ENCODE measurements at places on chromosomes 1 and 21.

DNA sequence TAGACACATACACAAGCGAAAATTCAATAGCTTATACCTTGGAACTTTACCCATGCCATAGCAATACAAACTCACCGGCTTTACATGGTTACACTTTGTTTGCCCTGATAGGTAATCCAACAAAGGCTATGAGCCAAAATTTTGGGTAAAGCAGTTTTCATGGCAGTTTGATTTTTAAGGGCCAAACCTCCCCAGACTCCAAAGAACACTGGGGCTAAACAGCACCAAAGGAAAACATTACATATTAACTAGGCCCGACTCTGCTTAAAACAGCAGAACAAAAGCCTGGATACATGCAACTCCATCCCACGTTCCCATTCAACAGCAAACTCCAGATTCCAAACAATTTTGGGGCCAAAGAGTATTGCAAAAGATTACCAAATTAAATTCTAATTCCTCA is 4.4 kb upstream of the TMEM125 start:
- no peak for DNase-seq

DNA sequence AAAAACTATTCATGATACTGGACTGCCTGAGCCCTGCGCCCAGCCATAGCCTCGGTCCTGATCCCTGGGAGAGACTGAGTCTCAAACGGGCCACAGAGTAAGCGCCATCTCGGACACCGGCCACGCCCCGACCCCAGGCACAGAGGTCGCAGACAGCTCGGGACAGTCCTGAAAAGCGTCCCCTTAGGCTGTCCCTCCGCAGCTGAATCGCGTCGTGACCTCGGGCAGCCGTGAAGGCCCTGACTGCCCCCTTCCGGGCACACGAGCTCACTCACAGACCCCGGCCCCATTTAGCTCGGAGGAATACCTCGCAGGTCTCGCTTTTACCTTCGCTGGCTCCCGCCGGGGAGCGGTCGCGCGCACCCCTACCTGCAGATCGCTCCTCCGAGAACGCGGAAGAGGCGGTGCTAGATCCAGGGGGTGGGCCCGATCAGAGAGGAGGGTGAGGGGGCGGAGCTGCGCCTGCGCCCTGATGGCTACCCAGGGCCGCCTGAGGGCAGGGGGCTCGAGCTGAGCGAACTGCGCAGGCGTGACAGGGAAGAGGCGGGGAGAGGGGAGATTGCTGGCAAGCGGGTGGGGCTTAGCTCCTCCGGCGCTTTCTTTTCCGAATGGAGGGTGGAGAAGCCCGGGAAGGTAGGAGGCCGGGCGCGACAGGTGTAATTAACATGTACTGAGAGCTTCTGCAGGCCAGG is at the start of gene MKNK1:
TSS of gene MKNK1 (minus strand) at position 411 of the 692 bp plus-strand sequence. CDS start 20,941 bp downstream, outside the sequence.
- DNase-seq, result peak; percentile 97

- no peak for DNase-seq
Observed at GRCh38 chr1:80359666-80360065, 1353.1 kb upstream of the ADGRL4 start.

GRCh38 chr1:226349081-226349480 is 40.1 kb upstream of the LIN9 start:
- DNase-seq, result no peak

DNA sequence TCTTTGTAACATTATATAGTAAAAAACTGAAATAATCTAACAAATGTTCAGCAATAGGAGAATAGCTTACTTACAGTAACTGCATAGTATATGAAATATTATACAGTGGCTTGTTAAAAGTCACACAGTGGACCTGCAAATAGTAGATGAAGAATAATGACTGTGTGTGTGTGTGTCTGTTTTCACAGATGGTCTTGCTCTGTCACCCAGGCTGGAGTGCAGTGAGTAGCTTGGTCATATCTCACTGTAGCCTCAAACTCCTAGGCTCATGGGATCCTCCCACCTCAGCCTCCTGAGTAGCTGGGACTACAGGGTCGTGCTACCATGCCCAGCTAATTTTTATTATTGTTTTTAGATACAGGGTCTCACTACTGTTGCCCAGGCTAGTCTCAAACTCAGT is 67.3 kb upstream of the KIAA1614 start:
- no peak for DNase-seq

DNA sequence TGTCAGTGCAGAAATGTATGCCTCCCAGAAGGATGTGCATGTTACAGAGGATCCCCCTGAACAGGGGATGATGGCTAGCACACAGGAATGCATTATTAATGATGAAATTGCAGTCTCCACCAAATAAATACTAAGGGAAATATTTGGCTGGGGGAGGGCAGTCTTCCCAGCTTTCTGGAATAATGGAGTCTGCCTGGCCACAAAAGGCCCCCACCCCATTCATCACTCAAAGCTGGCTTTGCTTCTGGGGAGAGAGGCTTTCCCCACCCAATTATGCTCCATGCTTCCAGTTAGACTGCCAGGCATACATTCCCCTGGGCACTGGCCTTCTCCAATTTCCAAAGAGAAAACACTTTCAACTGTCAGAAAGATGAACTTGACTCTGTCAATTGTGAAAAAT is 302.7 kb downstream of the SIPA1L2 start:
- DNase-seq, result no peak

GRCh38 chr1:33150522-33150921 is 31.3 kb downstream of the TRIM62 start:
- no peak for DNase-seq

DNA sequence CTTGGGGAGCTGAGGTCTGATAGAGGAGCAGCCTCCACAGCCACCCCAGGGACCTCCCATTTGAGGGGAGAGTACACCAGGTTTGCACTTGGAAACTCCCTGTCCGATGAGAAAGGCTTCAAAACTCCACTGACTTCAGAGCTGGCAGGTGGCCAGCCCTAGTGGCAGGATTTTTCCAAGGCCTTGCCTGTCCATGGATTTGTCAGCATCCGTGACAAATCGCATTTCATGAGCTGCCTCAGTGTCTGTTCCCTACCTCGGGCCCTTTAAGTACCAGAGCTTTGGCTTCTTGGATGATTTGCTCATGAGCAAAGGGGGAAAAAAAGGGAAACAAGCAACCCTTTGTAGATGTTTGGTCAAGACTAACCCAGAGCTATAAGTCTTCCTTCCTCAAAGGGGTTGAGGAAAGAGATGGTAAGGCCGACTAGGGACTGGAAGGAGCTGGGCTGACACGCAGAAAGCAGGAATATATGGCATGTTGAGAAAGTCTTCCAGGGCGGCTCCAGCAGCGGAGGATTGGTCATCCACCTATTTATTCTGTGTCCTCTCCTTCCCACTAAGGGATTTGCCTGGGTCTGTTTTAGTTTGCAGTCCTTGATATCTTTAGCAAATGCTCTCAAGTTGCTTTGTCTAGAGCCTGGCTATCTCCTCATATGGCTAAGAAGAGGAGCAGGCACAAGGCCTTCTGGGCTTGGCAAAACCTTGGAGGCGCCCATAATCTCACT is 2.7 kb upstream of the HSPG2 start:
- no peak for DNase-seq

GRCh38 chr1:219152751-219153150 is 20.9 kb upstream of the LYPLAL1 start:
- DNase-seq, result no peak

DNA sequence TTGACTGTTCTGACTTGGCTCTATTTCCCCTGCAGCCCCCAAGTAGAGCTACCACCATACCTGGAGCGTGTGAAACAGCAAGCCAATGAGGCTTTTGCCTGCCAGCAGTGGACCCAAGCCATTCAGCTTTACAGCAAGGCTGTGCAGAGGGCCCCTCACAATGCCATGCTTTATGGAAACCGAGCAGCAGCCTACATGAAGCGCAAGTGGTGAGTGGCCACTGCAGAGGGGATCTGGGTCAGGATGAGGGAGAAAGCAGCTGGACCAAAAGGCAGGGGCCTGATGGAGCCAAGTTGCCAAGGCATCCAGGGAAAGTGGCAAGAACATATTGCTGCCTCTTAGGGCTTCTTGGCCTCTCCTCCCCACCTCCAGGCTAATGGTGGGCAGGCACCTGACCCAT is 24.1 kb upstream of the TMEM222 start:
- no peak for DNase-seq

DNA sequence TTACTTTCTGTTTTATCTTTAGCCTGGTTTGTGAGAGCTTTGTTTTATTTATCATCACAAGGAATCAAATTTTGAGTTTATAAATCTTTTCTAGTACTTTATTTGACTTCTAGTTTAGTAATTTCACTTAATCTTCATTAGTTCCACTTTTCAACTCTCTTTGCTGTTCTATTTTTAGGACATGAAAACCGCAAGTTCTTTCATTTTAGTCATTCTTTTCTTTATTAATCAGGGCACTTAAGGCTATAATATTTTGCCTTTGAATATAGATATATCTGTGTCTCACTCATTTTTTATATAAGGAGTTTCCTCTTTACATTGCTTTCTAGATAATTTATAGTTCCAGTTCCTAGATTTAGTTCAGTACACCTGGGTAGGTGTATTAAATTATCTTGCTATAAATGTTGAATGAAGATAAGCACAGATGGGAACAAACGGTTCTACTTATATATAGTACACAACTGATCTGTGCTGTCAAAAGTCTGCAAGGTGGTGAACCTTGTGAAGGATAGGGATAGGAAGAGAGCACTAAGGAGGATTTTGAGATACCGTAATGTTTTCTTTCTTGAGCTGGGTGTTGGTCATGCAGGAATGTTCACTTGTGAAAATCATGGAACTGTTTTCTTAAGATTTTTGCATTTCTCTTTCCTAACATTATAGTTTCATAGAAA is 402.3 kb downstream of the RYR2 start:
- no peak for DNase-seq

- DNase-seq, result no peak
Observed at GRCh38 chr21:14403681-14404318, 20.9 kb upstream of the HSPA13 start.

- no peak for DNase-seq
Observed at GRCh38 chr1:12053752-12054548, 9.2 kb upstream of the TNFRSF8 start.

GRCh38 chr1:202811296-202812175 is 782 bp downstream of the PCAT6 start:
- DNase-seq, result no peak

DNA sequence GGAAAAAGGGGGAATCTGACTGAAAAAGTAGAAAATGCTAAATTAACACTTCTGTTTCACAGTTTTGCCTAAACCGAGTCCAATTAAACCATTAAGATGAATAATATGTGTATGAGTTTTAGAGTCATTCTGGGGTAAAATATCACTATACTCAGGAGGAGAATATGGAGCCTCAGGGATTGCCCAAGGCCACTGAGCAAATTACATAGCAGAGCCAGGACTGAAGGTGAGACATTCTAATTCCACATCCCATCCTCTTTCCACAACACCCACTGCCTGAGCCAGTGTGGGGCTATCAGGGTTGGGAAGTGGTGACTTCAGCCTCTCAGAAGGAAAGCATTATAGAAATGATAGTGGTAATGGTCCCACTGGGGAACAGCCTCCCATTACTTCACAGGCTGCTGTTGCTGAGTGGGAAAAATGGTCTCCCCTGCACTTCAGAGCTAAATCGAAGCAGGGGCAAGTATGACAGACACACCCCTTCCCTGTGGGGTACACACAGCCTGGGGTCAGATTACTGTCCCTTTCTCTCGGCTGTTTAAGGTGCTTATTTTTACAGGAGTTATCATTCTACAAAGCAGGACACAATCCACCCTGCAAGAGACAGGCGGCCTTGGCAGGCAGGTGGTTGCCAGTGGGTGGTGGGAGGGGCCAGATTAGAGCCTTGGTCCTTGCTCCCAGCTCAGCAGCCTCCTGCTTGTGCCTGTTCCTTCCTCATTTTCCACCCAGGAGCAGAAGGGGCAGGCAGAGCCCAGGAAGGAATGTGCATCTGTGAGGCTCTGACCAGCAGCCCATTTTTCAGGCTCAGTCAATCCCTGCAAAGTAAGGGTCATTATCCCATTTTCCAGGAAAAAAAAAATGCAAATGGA is 9.5 kb upstream of the BCAR3 start:
- DNase-seq, result no peak

DNA sequence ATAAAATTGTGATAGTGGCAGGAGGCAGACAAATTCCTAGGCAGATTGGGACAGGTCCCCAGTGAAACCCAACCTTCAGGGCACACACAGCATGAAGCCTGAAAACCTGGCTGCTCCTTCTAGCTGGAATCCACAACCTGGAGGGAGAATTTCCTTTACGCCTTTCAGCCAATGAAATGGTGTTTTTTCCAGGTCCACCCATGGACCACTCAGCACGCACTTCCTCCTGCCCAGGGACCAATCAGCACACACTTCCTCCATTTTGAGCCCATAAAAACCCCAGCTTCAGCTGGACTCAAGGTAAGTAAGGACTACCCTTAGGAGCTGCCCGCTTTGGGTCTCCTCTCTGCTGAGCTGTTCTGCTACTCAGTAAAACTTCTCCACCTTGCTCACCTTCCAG is 120.1 kb downstream of the AKT3 start:
- no peak for DNase-seq

GRCh38 chr1:153933955-153934354 is 11.2 kb upstream of the GATAD2B start:
- DNase-seq, result no peak

DNA sequence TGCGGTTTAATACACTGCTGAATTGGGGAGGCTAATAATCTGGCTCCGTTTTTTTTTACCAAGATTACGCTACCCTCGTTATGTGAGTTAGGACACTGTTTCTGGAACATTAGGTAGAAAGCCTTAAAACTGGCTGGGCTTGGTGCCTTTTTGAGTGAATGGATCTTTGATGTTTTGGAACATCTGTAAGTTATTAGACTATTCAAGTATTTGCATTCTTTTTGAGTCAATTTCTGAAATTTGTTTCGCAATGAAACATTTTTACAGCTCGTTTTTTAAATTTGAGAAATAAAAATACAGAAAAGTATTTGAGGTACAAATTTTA is 106.9 kb downstream of the LTN1 start:
- DNase-seq, result no peak

DNA sequence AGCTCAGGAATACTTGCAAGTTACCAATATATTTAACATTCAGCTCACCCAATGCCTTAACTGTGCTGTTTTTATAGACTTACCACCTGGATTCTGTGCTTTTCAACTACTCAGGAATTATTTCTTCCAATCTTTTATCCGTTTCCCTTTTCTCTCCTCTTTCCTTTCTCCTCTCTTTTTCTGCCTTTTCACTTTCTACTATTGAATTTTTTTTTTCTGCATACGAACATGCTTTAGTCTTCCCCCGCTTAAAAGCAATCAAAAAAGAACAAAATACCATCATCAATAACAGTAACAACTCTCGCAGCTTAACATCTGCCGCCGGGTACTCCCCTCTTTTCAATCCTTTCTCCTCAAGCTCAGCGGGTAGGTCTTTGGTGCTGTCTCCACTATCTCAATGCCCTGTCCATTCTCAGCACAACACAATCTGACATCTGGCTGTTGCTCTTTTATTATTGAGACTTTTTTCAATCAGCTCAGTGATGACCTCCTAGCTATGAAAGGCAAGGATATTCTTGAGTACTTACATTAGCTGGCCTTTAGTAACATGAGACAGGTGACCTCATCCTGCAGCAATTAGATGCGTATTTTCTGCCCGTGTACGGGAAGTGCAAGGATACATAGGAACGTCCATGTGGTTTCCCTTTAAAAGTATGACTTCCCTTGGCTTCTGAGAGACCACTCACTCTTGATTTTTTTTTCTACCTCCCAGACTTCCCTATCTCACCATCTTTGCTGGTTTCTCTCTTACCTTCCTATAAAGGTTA is 40.2 kb upstream of the SIPA1L2 start:
- no peak for DNase-seq

GRCh38 chr1:23751050-23751814 is 8.0 kb downstream of the ELOA start:
- DNase-seq, result no peak

Data from activated gamma-delta T cell treated with anti-CD3 and anti-CD28 coated beads, Interleukin-2, amount 50 U/mL, for 16 hours (primary cell).